ENCODE measurements at places on chromosomes 4 and X.
A peak's percentile ranks its signal among the peaks of the same experiment; 100 is the strongest.

GRCh38 chr4:56606385-56606784 is 74.7 kb downstream of the HOPX start:
- DNase-seq, result no peak

DNA sequence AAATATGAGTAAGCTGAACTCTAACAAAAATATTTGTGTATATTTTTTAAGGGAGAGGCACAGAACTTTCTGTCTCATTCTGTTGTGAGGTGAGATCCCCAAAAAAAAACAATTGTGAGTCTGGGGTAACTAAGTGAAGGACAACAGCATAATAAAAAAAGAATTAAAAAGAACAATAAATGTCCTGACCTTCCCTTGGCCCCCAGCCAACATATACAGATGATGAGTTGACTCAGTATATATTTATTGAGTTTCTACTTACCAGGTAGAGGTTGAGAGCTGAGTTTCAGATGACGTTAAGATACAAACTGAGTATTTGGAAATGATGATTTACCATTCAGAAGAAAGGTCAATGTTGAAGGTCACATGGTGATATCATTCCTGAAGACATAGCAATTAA is 239.5 kb downstream of the KCNIP4 start:
- DNase-seq, result no peak

DNA sequence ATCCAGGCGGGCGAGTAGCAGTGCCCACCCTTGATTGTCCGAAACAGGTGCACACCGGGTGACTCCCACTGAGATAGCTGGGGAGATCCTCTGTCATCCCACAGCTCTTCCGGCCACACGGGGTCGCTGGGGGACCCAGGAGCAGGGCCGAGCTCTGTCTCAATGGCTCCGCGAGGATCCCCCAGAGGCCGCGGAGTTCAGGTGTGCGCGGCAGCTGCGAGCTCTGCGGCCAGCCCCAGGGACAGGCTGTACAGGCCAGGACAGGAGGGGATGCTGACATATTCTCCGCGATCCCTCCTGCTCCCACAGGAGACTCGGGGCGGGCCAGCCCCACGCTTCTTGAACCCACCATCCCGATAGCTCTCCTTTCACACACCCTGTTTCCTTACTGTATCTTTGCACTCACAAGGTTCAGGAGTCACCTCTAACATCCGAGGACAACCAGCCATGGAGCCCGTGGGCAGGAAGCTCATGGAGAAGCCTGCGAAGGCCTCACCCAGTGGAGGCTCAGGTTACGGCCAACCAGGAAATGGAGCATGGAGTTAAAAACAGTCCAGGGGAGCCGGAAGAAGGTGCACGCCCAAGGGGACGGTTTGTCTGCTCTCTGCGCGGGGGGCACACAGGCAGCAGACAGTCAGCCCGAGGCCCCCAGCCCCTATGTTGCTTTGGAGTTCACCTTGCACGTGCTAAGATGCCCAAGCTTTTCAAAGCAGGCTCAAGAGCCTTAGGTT is 77.9 kb upstream of the AMELX start:
- no peak for DNase-seq

DNA sequence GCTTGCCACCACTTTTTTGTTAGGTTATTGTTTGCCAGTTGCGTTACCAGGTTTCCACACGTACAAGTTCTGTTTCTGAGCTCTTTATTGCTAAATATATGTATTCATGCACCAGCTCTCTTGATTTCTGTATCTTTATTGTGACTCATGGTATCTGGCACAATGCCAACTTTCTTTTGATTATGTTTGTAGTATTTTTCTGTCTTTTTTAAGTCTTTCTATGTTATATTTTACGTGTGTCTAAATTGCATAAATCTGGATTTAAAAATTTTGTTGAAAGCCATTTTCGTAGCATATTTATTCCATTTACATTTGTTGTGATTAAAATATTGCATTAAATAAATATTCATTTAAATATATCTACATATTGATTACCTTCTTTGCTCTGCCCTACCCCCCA is 73.8 kb downstream of the KDM6A start:
- DNase-seq, result peak; percentile 17

GRCh38 chr4:97367878-97368277 is 775.4 kb downstream of the STPG2 start:
- DNase-seq, result no peak

DNA sequence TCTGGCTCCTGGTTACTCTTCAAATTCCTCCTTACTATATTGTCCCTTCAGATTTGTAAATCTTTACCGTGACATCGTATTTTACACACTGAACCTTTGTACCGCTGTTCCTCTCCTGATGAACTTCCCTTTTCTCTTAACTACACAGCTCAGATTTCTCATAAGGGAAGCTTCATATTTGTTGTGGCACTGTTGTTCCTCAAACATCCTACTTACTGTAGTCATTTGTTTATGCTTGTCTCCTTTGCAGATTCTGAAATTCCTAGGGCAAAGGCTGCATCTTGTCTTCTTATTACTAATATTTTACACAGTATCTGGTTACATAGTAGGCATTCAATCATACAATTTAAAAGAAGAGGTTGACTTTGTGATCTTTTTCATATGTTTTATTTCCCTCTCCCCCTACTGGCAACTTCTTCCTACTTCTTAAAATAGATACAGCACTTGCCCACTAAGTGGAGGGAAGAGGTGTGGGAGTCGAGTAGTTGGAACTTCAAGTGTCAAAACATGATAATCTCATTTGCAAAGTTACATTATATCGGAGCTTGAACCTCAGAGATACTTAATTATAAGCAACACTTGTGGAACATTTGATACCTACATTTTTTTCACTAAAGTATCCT is 50.0 kb downstream of the TET2 start:
- DNase-seq, result no peak

GRCh38 chr4:43242606-43243005 is 350.1 kb downstream of the GRXCR1 start:
- no peak for DNase-seq

GRCh38 chr4:973431-974397 is at the start of gene DGKQ:
Gene DGKQ, minus strand, starts transcription at chr4:973569. Its CDS starts 87 bp downstream, at chr4:973482.
- DNase-seq, result peak; percentile 90

- DNase-seq, result no peak
Measured at GRCh38 chrX:17964871-17965270, 103.8 kb upstream of the RAI2 start.

- no peak for DNase-seq
Measured at GRCh38 chr4:109735566-109736365, 5.9 kb upstream of the PLA2G12A start.

DNA sequence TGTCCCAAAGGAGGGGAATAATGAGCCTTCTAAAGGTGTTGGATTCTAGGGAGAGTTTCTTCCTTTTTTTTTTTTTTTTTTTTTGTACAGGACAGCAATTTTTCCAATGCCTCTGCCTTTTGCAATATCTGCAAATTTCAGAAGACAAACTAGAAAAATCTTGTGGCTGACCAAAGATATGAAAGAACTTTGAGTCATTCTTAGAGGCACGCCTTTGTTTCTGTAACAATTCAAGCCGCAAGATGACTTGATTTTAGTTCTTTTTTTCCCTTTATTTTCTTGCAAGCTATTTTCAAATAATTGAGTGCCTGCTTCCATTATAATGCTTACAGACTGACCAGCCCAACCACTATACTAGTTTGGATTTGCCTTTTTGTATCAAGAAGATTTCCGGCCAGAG is 47.6 kb upstream of the UXT start:
- DNase-seq, result no peak

GRCh38 chr4:1045595-1046201 is 34.3 kb downstream of the FGFRL1 start:
- no peak for DNase-seq
